NCI-H1048 (cell line): ENCODE measurements at places on chromosomes 6 and 20.

GRCh38 chr6:27076116-27076515 lies 171.4 kb upstream of the PRSS16 start:
- no peak for DNase-seq

DNA sequence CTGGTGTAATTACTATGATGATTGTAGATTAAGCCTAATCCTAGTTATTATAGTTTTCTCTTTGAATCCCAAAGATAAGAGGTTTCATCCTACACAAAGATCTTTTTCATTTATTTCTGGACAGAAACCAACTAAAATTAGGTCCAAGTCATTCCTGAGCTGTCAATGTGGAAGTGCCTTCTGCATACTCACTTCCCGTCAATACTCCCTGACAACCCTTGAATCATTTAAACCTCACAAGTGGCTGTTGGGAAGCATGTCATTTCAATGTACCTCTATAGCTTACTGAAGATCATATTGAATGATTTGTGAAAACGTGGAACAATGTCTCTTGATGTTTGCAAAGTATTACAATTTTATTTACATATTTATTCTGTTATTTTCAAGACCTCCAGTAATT lies 274.1 kb downstream of the HACE1 start:
- DNase-seq: no peak

- no peak for DNase-seq
Measured at GRCh38 chr20:61439251-61439650, 187.2 kb downstream of the CDH4 start.

GRCh38 chr6:9504191-9504590 lies 910.7 kb downstream of the TFAP2A start:
- DNase-seq: no peak

GRCh38 chr20:37511610-37512275 lies 9.3 kb upstream of the NNAT start:
- DNase-seq: no peak
